ENCODE measurements at places on chromosomes 7 and 10.

GRCh38 chr7:70836279-70836678 is 295.7 kb upstream of the GALNT17 start:
- no peak for DNase-seq

DNA sequence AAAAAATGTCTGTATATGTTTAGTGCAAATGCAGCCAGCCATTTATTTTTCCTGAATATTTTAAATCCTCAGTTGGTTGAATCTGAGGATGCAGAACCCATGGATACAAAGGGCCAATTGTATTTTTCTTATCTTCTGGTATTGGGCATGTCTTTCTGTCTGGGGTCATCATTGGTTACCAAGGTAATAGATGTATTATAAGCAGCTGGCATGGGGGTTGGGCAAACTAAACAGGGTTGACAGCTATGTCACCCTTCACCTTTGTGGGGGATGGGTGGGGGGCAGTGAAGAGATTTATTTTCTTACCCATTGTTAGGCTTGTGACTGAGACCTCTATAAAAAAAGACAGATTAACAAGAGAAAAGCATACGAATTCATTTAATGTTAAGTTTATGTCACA is 38.8 kb downstream of the CDHR3 start:
- no peak for DNase-seq

GRCh38 chr10:106479636-106480035 is 684.9 kb downstream of the SORCS1 start:
- no peak for DNase-seq

DNA sequence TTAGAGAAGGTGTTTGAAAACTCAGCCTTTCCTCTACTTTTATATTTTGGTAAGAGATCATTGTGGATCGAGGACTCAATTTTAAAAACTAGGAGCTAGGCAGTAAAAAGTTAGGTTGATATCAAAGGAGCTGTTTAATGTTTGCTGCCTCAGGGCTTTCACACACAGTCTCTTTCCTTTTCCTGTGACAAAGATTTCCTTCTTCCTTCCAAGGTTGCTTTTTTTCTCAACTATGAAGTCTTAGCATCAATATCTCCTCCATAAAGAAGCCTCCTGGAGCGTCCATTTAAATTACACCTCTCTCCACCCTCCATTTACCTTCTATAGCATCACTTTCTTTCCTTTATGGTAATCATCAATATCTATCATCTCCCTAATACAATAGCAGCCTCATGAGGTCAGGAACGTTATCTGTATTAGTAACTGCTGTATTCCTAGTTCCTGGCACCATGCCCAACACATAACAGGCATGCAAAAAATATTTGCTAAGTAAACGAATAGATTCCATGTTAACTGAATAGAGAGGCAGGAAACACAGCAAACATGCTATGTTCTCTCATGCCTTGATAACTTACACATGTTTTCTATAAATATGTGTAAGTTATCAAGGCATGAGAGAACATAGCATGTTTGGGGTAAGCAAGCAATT is 48.5 kb downstream of the GNAT3 start:
- no peak for DNase-seq

- no peak for DNase-seq
Measured at GRCh38 chr10:22379059-22379458, 33.8 kb downstream of the SPAG6 start.

DNA sequence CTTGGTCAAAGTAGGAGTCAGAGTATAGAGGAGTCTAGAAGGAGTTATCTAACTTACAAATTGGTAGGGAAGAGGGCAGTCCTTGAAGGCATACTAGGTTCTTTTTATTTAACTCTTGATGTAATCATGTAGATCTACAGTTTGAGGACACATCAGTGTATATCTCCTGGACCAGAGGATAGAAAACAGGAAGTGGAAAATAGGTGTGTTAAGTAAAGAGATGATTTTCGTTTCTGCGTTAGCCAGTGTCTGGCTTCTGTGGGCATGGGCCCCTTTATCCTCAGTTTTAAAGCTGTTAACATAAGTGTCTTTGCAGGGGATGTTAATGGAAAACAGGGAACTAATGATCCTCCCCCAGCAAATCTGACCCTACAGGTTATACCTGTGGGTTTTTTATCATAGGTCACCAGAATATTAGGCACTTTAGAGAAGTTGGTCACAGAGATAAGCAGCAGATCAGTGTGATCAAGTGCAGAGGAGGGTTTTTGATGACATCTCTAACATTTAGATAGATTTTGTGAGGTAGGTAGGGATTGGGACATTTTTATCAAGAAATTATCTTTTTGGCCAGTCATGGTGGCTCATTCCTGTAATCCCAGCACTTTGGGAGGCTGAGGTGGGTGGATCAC is 58.6 kb upstream of the PRSS1 start:
- no peak for DNase-seq

DNA sequence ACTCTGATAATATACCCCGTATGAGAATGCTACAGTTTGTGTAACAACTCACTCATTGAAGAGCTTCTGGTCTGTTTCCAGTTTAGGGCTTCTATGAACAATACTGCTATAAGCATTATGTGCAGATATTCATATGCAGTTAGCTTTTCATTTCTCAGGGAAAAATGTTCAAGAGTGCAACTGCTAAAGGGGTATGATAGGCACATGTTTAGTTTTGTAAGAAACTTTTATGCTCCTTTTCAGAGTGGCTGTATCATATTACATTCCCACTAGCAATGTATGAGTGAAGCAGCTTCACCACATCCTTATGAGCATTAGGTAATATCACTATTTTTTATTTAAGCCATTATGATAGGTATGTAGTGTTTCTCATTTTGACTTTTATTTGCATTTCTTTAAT is 182.6 kb upstream of the CXCL12 start:
- no peak for DNase-seq

DNA sequence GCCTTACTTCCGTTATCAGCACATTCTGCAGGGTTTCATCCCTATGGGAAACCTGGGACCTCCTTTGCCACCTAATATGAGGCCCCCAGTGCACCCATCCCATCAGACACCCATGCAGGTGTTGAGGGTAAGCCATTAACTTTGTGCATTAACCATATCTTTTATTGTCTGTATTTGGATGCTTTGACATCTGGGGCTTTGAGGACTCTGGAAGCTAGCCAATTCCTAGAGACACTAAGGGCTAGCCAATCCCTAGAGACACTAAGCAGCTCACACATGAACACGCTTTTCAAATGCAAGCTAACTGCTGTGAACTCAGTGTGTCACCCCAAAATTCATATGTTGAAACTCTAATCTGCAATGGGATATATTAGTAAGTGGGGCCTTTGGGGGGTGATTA is 272.5 kb upstream of the COBL start:
- DNase-seq, result no peak

DNA sequence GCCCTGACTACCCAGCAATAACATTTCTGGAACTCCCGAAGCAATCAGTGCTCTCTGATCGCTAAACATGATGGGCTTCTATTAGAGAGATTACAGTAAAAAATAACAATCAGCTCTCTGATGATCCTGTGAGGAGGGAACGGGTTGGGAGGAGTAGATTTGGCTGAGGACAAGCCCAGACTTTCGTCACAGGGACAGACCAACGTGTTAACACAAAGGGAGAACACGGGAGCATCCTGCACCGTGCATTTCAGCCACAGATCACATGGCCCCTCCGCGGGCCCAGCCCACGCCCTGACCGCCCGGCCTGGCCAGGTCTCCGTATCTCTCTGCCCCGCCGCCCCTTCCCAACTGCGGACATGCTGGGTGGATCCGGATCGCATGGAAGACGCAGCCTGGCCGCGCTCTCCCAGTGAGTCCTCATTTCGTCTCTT is 95.0 kb upstream of the AGBL3 start:
- peak; percentile 79 for DNase-seq

GRCh38 chr7:125459038-125459437 is 529.4 kb upstream of the POT1 start:
- no peak for DNase-seq

GRCh38 chr10:102153093-102153620 is 968 bp downstream of the NOLC1 start:
- DNase-seq, result no peak

Data from HuH-7 (cell line).